ENCODE measurements at places on chromosomes 3 and 15.

DNA sequence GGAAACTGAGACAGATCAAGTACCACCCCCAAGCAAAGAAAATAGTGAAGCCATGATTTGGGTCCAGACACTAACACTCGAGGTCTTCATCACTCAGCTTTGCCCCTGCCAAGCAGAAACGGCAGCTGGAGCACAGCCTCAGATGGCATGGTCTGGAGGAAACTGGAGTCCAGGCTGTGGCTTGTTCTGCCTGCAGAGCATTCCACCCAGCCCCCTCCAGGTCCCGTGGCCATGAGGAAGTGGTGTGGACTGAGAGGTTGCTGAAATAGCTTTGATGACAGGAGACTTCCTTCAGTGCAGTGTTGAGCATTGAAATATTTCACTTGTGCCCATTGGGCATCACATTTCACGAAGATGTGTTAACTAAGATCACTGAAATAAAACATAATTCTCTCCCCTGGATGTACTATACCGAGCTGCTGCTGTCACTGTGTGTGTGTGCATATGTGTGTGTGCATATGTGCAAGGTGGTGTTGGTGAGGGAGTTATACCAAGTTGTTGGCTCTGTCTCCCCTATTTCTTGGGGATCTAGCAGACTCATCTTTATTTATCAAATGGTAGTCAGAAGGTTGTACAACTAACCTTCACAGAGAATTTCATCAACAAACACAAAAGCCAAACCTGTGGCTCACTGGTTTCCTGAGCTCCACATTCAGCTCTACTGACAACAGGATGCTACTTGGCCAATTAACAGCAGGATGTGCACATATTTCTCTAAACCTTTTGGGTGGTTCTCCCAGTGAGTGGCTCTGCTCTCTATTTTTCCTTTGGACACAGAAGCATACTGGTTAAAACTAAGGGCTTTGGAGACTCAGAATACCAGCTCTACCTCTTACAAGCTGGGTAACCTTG, 660.1 kb upstream of the CFAP20DC start:
- DNase-seq: no peak

DNA sequence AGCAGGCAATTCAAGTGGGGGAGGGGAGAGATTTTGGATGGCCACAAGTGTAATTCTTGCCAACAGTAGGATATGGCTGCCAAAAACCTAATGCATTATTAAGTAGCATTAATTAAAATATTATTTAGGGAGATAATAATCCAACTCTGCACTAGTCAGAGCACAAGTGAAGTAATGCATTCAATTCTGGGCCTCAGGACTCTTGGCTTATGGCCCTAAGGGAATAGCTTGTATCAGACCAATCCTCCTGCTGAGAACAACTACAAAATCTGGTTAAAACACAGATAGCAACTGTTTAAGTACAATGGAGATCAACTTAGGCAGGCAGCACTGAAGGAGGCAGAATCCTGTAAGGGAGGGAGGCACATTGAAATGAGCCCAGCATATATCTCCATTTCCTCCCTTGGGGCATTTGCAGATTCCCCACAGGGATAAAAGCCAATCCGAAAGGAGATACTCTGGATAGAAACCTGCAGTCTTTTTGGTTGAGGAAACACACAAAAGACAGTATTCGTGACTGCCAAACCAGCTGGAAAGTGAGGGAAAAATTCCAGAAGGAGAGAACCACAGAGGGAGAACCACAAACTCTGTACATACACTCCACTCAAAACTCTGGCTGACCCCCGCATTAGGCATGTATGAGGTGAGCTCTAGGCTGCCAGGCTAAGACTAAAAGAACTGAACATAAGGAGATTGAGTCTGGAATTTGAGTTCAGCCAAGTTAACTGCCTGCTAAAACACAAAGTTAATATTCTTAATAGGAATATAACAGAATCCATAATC, 57.4 kb downstream of the ETFA start:
- no peak for DNase-seq

DNA sequence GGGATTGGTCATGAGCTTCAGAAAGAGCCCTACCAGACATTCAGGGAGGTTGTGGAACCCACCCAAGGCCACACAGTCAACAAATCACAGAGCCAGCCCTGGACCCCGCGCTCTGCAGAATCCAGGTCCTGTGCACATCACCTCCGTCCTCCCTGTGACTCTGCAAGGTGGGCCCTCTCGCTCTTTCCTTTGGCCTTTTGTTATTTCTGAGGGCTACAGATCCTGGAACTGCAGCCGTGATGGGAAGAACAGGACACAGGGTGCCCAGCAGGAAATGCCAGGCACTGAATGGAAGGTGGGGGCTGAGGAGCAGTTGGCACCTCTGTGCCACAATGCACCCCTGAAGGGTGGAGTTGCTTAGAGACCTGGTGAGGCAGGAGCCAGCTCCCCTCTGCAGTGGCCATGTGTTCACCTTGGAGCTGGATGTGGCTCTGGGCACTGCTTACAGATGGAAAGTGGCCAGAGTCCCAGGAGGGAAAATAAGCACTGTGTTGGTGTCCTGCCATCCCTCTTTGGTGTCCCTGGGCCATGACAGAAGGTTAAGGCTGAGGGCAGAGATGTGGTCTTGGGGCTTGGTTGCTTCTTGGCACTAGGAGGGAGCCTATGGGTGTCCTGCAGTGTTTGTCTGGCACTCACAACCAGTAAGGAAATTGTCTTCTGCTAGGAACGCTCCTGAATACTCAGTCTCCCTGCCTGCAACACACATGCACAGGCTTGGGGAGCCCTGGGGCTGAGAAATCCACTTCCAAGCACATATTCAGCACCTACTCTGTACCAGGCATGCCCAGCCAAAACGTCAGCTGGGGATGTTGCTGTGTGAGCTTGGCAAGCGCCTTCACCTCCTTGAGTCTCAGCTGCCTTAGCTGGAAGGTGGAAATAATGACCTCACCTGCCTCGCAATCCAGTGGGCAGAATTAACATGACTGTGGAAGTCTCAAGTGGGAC, 98.0 kb upstream of the SLC6A6 start:
- DNase-seq: no peak

DNA sequence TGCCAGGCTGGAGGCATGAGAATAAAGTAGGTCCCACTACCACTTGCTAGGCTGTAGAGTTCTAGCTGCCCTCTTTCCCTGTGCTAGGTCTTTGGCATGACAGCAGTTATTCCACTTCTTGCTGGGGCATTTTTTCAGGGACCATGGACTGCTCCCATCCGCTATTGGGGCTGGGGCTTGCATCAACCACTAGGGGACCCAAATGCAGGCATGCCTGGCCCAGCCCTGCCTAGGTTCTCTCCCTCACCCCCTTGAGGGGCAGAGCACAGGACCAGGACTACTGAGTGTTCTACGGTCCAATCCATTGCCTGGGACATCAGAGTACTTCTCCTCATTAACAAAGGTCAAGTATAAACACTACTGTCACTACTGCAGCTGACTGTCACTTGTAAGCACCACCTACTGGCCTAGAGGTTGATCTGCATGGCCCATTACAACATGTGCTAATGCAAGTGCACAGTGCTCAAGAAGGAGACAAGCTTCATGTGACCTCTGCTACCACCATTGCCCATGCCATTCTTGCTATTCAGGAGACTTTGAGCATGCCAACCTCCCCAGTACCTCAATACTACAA, 270.5 kb downstream of the MBNL1 start:
- no peak for DNase-seq

DNA sequence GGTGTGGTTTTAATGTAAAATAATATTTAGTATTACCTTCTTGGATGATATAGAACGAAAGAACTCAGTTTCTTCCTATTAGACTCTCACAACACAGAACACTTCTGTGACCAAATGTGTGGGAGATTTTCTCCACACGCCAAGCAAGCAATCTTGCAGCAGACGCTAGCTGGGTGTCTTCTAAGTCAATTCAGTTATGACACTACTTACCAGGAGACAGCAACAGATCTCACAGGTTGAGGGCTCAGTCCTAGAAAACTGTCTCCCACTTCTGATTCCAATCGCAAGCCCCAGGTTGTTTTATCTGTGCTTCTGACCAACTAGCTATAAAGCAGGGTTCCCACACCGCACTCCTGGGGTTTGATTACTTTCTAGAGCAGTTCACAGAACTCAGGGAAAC, 41.2 kb downstream of the HERC1 start:
- DNase-seq: no peak

- DNase-seq: no peak
Observed at GRCh38 chr3:184570035-184570434, 8.4 kb downstream of the EPHB3 start.

DNA sequence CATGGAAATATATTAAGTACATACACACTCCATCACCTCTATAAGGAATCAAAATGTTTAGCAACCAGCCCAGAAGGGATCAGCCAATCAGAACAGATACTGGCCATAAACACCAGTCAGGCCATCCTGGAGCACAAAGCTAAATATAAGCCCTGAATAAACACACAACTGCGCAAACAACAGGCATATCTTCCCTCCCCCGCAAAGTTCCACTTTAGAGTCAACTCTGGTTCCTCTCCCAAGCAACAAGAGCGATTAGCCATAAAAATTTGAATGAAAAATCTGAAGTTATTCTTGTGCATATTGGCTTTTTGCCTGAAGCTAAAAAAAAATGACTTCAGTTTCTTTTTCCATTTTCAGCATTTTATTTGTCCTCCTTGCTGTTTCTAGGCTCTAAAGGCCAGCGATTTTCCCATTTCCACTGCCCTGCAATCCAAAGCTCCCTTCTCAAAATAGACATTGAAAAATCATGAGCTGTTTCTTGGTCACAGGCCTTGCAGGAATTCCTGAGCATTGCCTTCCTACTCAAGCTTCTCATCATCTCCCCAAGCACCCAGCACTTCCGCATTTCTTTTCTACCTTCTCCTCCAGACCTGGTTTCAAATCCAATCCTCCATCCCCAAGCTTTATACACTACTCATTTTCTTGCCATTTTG, 247.9 kb downstream of the ZMAT3 start:
- DNase-seq: no peak

Measured in NCI-H187 (cell line).